ENCODE measurements at places on chromosomes 16 and 17. TPM values are rescaled to one million over a fixed set of nuclear protein-coding genes. Genes with fewer than 3 reads are reported as not detected.

GRCh38 chr16:52318302-52319009, 228.5 kb downstream of the TOX3 start:
- DNase-seq, result no peak

Gene PABPN1L
- not detected for total RNA-seq

DNA sequence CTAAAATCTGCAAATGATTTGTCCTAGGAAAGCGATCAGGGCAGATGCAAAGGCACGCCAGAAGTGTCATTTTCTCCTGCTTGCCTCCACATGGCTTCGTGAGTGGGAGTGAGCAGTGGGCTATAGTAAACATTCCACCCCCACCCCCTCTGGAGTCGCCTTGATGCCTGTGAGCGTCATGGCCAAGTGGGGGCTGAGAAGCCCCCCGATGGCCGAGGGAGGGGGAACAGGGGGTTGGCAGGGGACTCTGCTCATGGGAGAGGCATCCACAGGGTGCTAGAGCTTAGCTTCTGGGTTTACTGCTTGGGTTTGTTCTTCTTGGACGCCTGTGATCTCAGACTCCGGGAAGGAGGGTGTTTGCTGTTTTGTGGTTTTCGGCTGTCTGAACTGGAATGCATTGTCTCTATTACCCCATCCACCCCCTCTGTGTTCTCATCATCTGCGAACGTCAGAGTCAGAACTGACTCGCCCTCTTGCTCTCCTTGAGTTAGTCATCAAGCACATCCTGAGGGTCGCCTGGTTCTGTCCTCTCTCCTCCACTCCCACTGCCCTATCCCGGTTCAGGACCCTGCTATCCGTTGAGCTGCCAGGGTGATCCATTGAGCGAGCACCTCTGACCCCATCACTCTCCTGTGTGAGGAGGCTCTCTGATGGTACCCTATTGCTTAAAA, 15.4 kb downstream of the TNS4 start:
- no peak for DNase-seq

DNA sequence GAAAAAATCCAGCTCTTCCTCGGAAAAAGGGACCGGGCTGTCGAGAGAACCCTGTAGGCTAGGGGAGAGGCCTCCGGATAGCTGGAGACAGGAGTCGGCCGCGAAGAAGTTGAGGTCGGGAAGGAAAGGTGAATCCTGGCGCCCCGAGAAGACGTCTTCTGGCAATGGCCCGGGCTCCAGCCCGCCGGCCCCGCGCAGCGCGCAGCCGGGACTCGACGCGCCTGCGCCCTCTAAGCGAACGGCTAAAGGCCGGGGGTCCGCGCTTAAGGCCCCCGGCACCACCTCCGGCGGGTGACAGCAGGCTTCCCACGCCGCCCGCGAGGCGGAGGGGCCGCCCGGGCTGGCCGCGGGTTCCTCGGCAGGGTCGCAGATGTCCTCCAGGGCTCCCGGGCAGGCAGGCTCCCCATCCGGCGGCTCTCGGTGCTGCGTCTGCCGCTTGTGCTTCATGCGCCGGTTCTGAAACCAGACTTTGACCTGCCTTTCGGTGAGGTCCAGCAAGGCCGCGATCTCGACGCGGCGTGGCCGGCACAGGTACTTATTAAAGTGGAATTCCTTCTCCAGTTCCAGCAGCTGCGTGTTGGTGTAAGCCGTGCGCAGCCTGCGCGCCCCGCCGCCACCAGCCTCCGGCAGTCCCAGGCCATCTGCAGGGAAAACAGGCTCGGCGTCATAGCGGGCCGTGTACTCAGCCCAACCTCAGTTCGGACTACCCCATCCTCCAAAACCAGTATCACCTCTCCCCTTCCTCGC, 1.6 kb downstream of the HOXB2 start:
- DNase-seq, result peak; percentile 92

Gene SMPD3
- 2.8 TPM for total RNA-seq

DNA sequence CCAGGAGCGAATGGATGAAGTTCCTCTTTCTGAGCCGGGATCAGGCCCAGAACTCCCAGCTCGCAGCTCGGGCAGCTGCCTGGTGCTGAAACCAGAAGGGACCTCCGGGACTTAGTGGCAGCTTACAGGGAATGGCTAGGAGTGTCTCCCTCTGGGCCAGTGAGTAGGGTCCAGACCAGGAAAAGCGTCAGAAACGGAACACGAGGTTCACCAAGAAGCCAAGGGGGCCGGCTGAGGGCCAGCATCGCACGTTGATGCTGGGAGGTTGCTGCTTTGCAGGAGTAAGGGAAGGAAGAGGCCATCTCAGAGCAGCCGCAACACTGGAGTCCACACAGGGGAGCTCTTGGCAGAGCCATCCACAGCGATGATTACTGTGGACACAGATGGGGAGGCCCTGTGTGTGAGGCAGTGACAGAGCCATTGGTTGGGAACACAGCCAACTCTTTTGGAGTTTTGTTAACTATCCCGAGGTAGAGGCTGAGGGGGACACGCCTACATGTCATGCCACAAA, 74.0 kb upstream of the CREBBP start:
- no peak for DNase-seq

Gene EVPL
- 0.46 TPM for total RNA-seq

- no peak for DNase-seq
These were observed 15.6 kb upstream of the LITAF start for GRCh38 chr16:11602321-11602720.

DNA sequence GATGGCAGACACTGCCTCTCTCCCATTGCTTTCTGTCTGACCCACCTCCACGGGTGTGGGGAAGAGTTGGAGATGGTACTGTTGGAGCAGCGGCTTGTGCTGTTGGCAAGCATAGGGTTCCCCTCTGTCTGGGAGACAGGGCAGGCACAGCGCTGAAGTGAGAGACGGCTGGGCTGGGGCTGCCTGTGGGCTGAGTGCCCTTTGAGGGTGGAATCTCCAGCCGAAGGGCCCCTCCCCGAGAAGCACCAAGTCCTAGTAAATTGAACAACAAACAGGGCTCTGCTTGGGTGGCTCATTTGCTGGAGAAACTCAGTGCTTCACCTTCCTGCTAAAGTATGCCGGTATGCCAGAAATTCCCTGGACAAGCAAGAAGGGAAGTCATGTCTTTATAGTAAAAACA, 79.7 kb downstream of the KSR1 start:
- no peak for DNase-seq

DNA sequence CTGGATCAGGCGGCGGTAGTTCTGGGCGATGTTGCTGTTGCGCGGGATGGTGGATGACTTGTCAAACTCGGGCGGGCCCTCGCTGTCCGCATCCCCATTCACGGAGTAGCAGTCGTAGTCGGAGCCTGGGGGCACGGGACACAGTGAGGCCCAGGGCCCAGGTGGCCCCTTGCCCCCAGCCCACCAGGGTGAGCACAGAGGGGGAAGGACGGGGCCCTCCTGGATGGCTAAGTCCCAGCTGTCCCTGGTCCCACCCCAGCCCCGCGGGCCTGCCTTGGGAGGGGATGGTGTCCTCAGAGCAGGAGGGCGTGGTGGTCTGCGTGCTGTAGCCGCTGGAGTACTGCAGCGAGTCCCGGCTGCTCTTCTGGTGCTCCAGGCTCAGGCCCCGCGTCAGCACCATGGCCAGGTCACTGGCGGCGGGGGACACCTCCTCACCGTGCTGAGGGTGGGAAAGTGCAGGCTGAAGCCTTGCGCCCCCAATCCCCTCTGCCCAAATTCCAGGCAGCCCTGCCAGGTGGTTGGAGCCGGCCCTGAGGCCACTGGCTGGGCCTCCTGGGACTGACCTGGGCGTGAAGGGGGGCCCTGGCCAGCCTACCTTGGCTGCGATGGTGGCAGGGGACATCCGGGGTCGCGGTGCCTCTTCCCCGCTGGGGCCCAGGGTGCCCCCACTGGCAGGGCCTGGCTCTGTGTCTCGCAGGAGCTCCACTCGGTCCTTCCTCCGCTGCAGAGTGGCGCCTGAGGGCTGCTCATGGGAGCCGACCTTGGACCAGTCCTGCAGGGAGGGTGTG, 18.2 kb downstream of the IL34 start:
- DNase-seq, result no peak

DNA sequence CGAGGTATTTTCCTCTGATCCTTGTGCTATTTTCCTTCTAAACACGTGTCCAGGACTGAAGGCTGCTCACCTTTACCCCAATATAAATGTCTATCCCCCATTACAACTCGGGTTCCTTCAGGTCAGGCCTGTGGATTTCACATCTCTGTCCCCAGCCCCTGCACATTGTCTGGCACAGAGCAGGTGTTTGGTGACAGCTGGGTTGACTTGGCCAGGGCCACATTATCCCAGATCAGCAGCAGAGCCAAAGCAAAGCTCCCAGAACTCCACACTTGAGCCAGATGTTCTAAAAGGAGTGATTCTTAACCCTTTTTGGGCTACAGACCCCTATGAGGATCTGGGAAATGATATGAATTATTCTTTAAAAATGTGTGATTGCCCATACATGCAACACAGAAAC, 18.0 kb upstream of the SPATA32 start:
- DNase-seq, result no peak

DNA sequence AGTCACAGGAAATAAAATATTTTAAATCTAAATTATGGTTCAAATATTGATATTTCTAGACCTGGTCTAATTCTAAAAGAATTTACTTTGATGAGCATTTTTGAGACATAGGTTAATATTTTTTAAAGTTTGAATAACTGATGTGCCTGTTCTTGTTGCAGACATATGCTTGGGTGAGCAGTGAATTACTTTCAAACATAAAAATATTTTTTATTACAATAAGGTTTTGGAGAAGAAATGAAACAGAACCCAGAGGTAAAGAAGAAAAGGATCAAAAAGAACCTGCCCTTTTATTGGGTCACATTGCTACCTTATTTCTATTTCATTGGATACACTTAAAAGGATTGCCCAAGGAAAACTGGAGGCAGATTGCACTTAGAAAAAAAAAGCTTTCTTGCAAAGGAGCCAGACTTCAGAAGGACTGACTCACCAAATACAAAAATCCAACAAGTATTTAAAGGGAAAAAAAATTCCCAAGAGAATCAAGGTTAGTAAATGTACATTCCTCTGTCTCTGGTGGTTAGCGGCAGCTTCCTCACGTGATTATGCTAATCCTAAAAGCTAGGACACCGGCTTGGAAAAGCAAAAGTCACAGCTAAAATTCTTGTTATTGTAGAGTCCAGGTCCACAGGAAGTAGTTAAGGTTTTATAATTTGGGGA, 18.5 kb downstream of the ENPP7 start:
- no peak for DNase-seq

DNA sequence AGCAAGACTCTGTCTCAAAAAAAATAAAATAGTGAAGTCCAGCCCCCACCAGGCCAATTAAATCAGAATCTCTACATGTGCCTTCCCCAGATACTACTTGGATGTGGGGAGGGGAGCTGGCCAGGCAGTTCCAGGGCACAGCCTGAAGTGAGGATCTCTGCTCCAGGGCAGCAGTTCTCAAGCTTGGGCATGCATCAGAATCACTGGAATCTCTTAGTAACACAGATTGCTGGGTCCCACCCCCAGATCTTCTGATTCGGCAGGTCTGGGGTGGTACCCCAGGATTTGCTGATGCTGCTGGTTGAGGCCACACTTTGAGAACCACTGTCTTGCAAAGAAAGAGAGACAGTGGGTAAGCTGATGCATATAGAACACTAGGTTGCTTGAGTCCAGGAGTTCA, 8.3 kb upstream of the CDH5 start:
- DNase-seq, result no peak

DNA sequence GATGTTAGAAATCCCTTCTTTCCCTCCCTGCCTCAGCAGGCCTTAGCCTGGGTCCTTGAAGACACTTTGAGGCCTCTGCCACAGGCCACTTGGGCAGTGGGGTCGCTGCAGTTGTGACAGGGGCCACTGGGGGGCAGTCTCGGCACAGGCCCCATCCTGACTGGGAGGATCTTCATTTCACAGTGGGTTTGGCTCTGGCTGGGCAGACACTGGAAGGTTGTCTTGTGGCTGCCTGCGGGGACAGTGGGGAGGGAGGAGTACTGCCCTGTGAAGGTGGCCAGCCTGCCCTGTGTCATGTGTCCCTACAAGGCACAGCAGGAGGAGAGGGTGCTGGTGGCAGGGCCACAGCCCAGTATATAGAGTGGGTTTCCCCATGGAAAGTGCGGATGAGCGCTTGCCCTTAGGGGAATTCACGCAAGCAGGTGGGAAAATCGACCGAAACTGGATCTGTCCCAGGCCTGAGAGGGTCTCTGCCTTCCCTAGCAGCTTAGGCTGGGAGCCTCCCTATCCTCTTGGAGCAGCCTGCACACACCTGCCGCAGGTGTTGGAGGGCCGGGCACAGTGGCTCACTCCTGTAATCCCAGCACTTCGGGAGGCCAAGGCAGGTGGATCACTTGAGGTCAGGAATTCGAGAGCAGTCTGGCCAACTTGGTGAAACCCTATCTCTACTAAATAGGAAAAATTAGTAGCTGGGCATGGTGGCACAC, 28.8 kb downstream of the GINS2 start:
- peak; percentile 87 for DNase-seq

Gene CD300H
- not detected for total RNA-seq

Gene SOST
- not detected for total RNA-seq

Gene HOXB3
- 10.1 TPM for total RNA-seq

- DNase-seq, result no peak
These were observed 411.7 kb downstream of the CPPED1 start for GRCh38 chr16:12391956-12392355.

- DNase-seq, result no peak
These were observed 480.1 kb downstream of the SOX9 start for GRCh38 chr17:72600934-72601333.

- no peak for DNase-seq
These were observed 149.5 kb upstream of the HS3ST4 start for GRCh38 chr16:25542306-25542705.

DNA sequence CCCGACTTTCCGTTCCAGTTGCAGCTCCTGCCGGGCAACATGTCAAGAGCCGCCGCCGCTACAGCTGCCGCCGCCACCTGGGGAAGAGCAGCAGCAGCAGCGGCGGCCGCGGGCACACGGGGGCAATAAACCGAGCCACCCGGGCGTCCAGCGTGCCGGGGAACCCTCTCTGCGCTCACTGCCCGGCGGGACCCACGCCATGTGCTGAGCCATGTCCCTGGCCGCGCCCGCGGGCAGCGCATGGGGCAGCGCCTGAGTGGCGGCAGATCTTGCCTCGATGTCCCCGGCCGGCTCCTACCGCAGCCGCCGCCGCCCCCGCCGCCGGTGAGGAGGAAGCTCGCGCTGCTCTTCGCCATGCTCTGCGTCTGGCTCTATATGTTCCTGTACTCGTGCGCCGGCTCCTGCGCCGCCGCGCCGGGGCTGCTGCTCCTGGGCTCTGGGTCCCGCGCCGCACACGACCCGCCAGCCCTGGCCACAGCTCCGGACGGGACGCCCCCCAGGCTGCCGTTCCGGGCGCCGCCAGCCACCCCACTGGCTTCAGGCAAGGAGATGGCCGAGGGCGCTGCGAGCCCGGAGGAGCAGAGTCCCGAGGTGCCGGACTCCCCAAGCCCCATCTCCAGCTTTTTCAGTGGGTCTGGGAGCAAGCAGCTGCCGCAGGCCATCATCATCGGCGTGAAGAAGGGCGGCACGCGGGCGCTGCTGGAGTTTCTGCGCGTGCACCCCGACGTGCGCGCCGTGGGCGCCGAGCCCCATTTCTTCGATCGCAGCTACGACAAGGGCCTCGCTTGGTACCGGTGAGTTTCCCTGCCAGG, 604 bp downstream of the HS3ST3B1 start:
- no peak for DNase-seq

GRCh38 chr17:81825841-81826466, 7.1 kb downstream of the MCRIP1 start:
- DNase-seq, result peak; percentile 73

Gene CHRNE
- total RNA-seq, result not detected

Gene HCRT
- total RNA-seq, result not detected
